ENCODE measurements at places on chromosomes 7 and 10.

GRCh38 chr10:117617659-117618058 is 75.1 kb downstream of the EMX2 start:
- DNase-seq: no peak

GRCh38 chr10:123391275-123392028 is 237.2 kb downstream of the BUB3 start:
- no peak for DNase-seq

- no peak for DNase-seq
Observed at GRCh38 chr7:140719721-140720120, 23.2 kb downstream of the NDUFB2 start.

DNA sequence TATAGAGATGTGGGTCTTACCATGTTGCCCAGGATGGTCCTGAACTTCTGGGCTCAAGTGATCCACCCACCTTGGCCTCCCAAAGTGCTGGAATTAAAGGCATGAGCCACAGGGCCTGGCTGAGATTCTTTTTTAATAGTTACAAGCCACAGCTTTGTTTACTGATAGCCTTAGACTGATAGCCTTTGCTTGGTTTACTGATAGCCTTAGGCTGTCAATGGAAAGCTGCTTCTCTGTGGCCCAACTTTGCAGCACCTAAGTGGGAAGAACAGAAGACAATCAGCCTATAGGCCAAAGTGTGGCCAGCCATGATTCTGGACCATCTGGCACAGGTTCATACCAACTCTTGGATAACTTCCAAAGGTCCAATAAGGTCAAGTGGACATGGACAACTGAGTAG is 24.1 kb upstream of the CDCA7L start:
- no peak for DNase-seq

- no peak for DNase-seq
Observed at GRCh38 chr10:127997937-127998336, 91.0 kb downstream of the PTPRE start.

GRCh38 chr7:44466300-44467216 is 23.9 kb downstream of the NUDCD3 start:
- DNase-seq: no peak

DNA sequence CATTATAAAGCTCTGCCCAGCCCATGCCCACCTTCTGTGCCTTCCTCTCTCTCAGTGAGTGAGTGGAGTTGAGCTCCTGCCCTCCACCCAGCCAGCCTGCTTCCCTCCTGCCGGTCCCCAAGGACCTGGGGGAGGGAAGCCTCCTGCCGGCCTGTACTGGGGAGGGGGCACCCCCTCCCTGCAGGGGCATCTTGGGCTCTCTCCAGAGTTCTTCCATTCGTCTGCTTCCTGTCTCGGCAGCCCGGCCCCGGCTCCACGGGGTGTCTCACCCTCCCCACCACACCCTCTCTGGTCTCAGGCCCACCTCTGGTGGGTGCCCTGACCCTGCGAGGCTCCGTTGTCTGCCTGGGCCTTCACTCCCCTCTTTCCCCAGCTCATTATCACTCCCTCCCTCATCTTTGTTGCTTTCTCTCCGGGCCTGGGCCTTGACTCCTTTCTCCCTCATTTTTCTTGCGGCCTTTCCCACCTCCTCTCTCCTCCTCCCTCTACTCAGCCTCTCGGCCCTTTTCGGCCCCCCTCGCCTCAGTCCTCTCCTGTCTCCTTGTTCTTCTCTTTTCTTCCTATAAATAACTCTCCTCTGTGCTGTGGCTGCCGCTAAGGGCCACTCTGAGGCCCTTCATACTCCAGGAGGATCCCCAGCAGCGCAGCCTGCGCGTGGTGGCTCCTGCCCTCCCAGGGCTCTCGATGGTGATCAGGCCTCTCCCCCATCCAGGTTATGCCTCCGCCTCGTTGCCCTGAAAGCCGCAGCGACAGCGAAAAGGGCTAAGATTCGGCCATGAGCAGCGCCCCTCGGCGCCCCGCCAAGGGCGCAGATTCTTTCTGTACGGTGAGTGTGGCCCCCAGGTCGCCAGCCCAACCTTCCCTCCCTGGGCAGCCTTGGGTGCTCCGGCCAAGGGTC is 2.1 kb downstream of the SLC4A2 start:
- no peak for DNase-seq

DNA sequence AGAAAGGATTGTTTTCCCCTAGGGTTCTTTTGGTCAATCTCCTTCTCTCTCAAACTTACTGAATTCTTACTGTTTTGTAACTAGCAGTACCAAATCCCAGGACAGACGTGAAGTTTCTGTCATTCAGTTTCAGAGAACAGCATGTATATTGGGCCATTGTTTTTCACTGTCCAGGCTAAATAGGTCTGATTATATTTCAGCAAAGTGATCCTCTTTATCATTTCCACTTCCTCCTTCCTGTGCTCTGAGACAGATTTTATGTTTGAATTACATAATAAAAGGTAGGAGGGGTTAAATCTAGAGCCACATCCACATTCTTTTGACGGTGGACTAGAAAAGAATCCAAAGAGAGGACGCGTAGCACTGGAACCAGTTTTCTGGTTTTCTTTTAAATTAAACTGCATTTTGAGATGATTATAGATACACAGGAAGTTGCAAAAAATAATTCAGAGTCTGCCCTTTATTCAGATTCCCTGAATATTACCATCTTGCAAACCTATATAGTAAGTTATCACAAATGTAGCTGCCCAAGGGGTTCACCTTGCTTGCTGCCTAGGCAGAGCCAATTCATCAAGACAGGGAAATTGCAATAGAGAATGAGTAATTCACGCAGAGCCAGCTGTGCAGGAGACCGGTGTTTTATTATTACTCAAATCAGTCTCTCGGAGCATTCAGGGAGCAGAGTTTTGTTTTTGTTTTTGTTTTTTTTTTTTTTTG is 40.1 kb downstream of the AKR1E2 start:
- no peak for DNase-seq

DNA sequence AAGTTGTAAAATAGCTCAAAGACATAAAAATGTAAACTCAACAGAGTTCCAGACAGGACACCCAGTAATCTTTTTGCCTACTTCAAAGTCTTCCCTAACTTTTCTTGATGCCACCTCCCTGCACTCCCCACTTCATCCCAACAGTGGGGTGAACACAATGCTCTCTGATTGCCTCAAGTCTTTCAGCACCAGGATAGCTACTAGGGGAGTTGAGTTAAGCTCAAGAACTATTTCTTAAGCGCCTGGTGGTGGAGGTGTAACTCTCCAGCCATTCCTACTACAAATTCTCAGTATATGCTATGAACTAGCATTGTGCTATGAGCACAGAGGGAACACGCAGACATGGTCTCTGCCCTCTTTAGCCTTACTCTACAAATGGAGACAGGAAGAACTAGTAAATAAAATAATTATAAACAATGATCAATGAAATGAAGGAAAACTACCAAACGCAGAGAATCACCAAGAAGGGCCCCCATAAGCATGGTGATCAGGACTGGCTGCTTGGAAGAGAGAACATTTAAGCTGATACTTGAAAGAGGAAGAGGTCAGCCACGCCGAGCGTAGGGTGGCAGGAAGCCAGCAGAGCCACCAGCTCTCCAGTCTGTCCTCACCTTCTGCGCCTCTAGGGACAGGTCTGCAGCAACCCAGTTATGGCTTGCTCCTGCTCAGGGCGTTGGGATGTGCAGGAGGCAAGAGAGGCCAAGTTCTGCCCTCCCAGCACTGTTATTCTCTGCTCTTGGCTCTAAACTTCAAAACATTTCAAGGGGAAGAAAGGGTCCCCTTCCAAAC is 16.7 kb upstream of the FRA10AC1 start:
- no peak for DNase-seq

DNA sequence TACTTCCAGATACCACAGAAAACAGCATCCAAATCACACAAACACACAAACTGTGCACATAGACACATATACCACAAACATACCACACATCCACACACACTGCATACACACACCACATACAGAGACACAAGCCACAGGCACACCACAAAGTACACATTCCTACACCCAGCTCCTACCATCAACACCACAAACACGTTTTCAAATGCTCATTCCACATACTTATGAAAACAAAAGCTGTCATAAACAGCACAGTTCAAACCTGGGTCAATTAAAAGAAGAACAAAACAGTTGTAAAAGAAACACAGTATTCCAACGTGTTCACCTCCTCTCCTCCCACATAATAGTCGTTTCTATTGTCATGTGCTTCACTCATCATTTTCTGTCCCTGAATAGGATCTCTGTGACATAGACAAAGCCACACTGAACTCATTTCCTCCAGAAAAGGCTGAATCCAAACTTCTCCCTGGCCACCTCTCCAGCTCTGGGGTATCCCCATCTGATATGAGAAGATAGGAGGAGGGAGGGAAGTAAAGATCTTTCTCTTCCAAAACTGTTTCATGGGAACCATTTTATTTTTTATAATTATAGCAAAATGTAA is 89.2 kb downstream of the CXCL12 start:
- no peak for DNase-seq

- no peak for DNase-seq
Observed at GRCh38 chr7:3520206-3520605, 219.2 kb downstream of the SDK1 start.

DNA sequence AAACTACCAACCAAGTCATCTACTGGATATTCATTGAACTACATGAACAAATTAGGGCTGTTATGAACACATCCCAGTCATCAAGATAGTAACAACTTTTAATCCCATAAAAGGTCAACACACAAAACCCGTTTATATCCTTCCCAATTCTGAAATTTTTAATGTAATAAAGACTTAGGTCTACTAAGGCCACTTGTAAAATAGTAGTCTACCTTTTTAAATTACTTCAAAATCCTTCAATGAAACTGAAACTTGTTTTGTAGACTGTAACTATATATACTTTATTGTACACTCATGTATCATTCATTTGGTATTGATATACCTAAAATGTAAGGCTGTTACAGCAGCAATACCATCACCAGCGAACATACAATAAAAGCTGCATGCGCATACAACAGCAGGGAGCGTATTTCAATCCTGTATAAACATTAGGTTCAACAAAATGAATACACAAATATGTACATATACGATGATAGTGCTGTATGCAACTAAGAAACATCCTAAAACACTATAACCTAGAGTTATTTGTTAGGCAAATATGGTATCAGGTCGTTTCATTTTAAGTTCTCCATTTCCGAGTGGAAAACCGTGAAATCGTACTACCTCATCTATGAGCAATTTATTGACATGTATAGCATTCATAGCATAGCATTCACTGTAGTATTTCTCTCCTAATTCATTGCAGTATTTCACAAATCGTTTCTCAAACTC is 973 bp downstream of the ATAD1 start:
- peak; percentile 14 for DNase-seq

- DNase-seq: no peak
Observed at GRCh38 chr7:79425665-79426064, 27.8 kb downstream of the MAGI2 start.

- DNase-seq: peak; percentile 82
Observed at GRCh38 chr7:82572195-82572880, 128.8 kb upstream of the CACNA2D1 start.

GRCh38 chr7:27101171-27101956 is 1.1 kb downstream of the HOXA2 start:
- DNase-seq: no peak

DNA sequence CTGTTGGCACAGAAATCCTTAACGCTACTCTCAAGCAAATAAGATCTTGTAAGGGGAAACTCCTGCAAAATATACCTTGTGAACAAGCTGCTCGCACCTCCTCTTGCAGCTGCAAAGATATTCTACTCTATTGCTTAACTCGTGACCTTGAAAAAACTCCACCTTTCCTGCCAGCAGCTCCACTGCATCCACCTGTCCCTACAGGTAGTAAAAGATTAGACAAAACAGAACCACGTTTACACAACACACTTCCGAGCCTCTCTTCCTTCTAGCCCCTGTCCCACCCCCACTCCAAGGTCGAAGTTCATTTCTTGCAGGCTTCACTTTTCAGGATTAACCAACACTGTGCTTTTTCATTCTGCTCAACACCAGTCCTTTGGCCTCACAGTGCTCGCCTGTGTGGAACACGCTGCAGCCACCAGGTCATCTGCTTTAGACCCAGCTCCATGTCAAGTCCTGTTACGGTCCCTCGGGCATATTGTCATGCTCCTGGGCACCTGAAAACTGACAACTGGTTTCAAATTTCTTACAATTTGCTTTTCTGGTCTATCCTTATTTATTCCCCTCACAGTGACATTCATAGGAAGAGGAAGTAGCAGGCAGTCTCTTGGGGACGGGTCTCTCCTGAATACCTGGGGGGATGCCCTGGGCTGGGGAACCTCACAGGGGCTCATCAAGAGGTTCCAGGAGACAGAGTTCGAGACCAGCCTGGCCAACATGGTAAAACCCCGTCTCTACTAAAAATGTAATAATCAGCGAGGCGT is 165.8 kb upstream of the KLF14 start:
- DNase-seq: peak; percentile 53

- no peak for DNase-seq
Observed at GRCh38 chr10:4384245-4384644, 441.8 kb upstream of the AKR1E2 start.

GRCh38 chr10:63515002-63515763 is 6.0 kb upstream of the REEP3 start:
- peak; percentile 34 for DNase-seq

- DNase-seq: no peak
Observed at GRCh38 chr7:2245883-2246675, 4.1 kb downstream of the NUDT1 start.

DNA sequence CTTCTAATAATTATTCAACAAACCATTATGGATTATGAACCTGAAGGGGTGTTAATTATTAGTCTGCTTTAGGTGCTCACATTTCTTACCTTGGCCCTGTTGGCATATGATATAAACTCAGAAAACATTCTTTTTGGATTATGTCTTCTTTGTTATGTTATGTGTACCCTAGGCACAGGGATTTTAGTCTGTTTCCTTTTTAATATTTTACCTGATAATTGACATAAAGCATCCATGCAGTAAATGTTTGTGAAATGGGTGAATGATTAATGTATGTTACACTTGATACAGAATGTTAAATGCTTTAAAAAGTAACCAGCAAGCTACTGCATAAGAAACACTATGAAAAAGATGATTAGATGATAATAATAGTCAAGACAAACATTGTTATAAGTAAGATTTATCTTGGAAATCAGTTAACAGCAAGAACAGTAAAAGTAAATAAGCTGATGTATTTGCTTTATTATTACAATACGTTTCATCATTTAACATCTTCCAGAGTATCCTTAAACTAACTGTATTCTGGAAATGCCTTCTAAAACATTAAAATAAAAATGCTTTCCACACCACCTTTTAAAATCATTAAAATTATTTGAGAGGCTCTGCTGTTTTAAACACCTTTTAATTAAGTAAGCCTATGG is 204.7 kb downstream of the RELN start:
- no peak for DNase-seq
